LHCN-M2 (cell line): ENCODE measurements at places on chromosomes 2 and 18. TPM values are rescaled to one million over a fixed set of nuclear protein-coding genes. Genes with fewer than 3 reads are reported as not detected.

Gene ASPRV1
- total RNA-seq: 0.34 TPM in 1 of 2 replicates, not detected in the other

DNA sequence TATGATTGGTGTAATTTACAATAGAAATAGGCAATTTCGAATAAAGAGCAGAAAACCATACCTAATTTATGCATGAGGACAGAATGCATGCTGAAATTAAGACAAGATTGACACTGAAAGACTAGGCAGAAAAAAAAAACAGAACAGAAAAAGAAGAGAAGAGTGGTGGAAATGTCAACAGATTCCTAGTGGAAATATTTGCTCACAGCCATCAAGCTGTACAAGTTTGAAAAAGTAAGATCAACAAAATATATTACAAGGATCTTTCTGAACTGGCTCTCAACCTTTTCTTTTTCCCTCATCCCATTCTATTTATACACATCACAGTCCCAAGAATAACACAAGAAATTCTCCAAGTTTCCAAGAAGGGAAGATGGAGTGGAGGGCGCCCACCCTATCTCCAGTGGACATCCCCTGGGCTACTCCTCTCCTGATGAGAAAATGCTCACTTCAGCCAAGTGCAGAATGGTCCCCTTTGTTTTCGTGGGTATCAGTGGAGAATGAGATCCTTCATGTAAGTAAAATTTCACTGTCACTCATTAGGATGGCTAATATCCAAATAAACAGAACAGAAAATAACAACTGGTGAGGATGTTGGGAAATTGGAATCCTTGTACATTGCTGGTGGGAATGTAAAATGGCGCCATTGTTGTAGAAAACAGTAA, 51.0 kb upstream of the ZNF532 start:
- no peak for DNase-seq

Gene UGT1A4
- not detected in 2 replicates for total RNA-seq

DNA sequence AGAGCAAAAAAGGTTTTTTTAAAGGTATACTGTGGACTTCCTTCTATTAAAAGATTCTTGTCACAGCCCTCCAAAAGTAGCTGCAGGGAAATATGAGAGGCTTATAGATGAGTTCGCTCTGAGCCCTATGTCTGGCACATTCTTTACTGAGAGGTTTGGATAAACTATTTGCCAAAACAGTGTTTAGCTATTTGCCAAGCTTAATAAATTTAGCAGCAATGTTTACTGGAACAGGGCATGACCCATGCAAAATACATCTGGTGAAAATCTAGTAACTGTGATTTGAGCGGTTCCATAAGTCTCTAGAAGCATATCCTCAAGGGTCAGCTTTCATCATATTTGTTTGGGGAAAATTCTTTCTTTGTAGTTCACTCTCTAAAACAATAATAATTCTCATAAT, 1696.7 kb upstream of the PIK3C3 start:
- no peak for DNase-seq

- no peak for DNase-seq
Measured at GRCh38 chr2:24762518-24762917, 30.7 kb downstream of the PTRHD1 start.

- DNase-seq: no peak
Measured at GRCh38 chr2:236402033-236402790, 138.0 kb upstream of the ASB18 start.

Gene SERPINB12
- total RNA-seq: 0.29 TPM in 1 of 2 replicates, not detected in the other

DNA sequence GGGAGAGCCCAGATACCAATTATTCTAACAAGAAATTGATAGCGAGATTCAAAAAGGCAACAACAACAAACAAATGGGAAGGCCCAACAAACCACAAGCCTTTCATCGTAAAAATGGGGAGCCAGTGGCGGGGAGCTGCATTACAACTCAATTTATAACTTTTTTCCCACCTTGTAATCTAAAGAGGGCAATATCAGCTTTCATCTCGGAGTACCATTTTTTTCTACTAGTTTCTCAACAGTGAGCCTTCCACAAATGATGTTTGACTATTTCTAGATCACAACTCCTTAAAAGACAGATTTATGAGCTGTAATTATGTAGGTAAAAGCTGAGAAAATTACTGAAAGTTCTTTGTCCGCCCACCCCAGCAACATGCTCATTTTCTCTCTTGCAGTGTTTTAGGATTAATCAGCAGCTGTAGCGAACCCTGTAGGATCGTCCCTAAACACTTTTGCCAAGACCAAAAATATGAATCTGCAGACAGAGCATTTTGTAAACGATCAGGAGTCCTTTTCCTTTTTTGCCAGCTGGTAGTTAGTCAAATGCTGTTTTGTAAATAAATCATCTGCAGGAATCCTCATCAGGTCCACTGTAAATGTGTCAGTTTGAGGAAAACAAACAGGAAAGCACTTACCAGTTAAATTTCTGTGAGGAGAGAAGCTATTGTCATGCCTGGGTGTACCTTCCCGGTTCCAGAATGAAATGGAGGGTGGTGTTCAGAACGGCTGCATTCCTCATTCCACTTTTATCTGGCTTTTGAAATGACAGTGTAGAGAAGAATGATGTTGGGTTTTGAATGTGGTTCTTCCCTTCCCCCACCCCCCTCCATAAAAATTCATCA, 53.2 kb downstream of the EEF1B2 start:
- DNase-seq: peak; percentile 71

Gene CAPN14
- under 0.01 and 0.06 TPM in 2 replicates for total RNA-seq

Gene KCNK3
- 0.32 TPM in 1 of 2 replicates, not detected in the other for total RNA-seq

GRCh38 chr2:23506531-23507266, 121.7 kb downstream of the KLHL29 start:
- no peak for DNase-seq

GRCh38 chr2:227759411-227760118, 13.9 kb downstream of the SCYGR8 start:
- DNase-seq: no peak

Gene GALNT14
- total RNA-seq: not detected in 2 replicates

Gene RAPGEF4
- 0.23 and 0.26 TPM in 2 replicates for total RNA-seq

DNA sequence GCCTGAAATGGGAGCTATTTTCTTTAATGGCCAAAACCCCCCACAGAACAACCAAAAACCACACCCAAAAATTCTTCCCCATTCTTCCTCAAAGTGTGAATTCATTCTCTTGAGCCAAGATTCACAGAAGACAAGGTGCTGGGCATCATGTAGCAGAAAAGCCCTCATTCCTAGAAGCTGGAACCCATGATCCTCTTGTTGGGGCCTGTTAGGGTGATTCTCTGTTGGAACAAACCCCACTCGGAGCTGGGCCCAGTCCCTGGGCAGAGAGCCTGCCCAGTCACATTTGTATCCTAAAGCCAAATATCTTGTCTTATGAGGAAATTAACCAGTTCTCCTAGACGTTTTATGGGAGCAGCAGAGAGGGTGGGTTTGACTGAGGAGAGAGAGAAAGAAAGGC, 22.8 kb upstream of the VPS4B start:
- no peak for DNase-seq

Gene HRH4
- 0.13 TPM in 1 of 2 replicates, not detected in the other for total RNA-seq

Gene SATB2
- 9.6 and 10.3 TPM in 2 replicates for total RNA-seq

GRCh38 chr2:47251404-47251675, 96.2 kb upstream of the STPG4 start:
- no peak for DNase-seq

Gene GPBAR1
- 0.06 TPM in 1 of 2 replicates, not detected in the other for total RNA-seq

GRCh38 chr2:239192456-239192855, 208.4 kb downstream of the HDAC4 start:
- DNase-seq: no peak

GRCh38 chr2:149687052-149687427, 99.5 kb upstream of the MMADHC start:
- no peak for DNase-seq

DNA sequence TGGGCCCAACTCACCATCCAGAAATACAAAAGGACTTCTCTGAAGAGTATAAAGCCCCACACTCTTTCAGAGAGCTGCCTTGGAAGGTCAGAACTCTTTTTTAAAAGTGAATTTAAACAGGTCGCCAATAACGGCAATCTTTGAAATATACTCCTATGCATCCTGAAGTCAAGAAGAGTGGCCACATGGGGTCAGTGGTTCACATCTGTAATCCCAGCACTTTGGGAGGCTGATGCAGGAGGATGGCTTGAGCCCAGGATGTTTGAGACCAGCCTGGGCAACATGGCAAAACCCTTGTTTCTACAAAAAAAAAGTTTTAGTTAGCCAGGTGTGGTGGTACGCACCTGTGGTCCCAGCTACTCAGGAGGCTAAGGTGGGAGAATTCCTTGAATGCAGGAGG, 68.1 kb upstream of the FZD7 start:
- DNase-seq: no peak

Gene TXNDC2
- 0.32 and 0.63 TPM in 2 replicates for total RNA-seq

Gene CHRND
- total RNA-seq: 1.1 and 7.1 TPM in 2 replicates

GRCh38 chr18:58054041-58054781, 10.2 kb downstream of the NEDD4L start:
- DNase-seq: no peak

GRCh38 chr2:149161481-149162225, 123.2 kb downstream of the LYPD6B start:
- no peak for DNase-seq

GRCh38 chr2:173537694-173538093, 183.0 kb downstream of the CDCA7 start:
- DNase-seq: no peak
